Stimulated activated CD8-positive, alpha-beta memory T cell treated with anti-CD3 and anti-CD28 coated beads, Interleukin-7, amount 100 ng/mL, for 1 hour (primary cell): ENCODE measurements at places on chromosomes 2 and 18.

GRCh38 chr2:161915121-161915520 is 158.9 kb downstream of the DPP4 start:
- no peak for DNase-seq

- DNase-seq = no peak
Measured at GRCh38 chr2:147164563-147164962, 680.3 kb upstream of the ACVR2A start.

DNA sequence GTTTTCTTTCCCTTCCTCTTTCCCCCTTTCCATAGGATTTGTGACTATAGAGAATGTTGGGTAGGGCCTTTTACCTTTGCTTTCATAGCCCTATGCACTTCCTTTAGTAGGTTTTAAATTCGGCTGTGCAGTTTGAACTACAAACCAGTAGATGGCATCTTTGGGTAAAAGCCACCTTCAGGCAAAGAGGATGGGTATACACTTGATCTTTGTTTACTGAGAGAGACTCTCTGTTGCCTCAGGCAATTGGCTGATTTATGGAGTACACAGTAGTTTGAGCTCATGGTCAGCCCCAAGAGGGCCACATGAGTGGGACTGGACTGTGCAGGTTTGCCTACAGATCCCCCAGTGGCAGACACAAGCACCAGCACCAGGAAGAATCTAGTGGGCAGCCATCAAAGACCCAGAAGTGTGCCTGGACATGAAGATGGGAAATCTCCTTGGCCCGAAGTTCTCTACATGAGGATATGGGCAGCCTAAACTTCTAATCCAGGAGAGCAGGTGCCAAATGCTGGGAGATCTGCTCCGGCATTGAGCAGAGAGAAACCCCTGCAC is 1304.3 kb upstream of the DDX18 start:
- no peak for DNase-seq

DNA sequence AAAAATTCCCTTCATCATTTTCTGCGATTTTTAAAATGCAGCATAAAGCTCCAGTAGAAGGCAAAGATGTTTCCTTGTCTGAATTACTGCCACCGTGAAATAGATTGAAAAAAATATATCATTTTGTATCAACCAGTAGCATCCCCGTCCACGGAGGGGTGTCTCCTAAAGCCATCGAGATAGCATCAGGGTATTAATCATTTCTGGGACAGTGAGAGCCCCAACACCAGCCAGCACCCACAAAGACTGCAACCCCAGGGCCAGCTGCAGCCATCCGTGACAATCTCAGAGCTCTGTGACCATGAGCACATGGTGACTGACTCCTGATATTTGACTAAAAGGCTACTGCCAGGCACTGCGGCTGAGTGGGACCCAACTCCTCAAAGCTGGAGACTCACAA is 64.1 kb upstream of the SIX3 start:
- DNase-seq = no peak

DNA sequence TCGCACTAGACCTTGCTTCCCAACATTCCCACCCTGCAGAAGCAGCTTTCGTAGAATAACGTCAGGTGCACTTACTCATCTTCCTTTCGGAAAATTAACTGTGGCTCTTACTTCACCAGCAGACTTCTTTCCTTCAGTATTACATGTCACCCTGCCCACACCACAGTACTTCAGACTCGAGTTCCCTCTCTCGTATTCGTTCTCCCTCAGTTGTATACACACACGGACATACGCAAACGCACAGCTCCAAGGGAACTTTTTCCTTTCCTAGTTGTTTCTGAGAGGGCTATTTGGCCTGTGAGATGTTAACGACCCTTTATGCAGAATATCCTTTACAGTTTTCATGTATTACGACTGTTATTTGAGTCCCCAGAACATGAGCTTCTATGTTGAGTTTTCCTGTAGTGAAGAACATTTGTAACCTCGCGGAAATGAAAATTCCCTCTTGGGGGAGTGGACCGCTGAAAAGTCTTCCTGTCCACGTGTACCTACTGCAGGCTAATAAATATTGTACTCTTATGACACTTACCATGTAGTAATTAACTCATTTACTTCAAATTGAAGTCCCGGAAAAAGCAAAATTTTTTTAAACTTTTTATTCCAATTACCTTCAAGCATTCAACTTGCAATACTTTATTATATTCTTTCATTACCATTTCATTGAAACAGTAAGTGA is 908 bp downstream of the ERLEC1 start:
- DNase-seq = no peak

- DNase-seq = no peak
Measured at GRCh38 chr2:21256006-21256405, 132.2 kb downstream of the TDRD15 start.

DNA sequence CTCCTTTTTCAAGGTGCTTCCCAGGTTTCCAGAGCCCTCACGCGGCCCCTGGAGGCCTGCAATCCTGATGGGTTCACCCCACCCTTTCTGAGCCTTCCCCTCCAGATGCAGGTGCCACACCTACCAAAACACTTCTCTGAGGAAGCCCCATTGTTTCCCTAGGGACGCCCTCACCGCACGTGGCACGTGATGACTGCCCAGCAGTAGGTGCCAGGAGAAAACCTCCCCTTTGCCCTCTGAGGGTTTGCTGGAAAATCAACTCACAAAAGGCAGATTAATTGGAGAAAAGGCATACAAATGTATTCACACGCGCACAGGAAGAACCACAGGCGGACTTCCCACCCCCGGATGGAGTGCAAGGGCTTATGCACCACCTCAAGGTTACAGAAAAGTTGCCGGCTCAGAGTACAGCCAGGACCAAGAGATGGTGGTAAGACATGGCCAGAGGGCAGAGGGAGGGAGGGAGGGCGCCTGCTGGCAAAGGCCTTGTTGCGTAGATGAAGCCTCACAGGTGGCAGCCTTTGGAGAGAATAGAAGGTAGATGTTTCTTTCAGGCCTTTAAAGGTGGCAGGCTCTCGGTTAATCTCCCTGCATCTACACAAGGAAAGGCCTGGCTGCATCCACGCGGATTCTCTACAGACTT is 269.4 kb upstream of the RAB6C start:
- DNase-seq = no peak

GRCh38 chr2:124180635-124181034 is 155.5 kb downstream of the CNTNAP5 start:
- DNase-seq = no peak

DNA sequence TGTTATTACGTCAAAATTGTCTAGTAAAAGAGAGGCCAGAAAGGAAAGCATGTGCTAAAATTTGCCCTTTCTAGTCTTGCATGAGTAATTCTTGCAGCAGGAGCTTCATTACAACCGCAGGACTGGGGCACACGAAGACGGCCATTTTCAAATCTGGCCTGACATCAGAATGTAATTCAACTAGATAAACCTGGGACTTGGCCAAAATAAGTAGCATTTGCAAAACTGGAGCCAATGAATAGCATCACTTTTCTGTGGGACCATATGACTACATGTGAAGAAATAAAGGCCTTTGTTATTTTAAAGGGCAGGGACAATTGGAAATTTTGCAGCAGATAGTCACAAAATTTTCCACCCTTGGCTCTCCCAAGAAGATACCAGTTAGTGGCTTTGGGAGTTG is 3.0 kb upstream of the FZD7 start:
- no peak for DNase-seq

DNA sequence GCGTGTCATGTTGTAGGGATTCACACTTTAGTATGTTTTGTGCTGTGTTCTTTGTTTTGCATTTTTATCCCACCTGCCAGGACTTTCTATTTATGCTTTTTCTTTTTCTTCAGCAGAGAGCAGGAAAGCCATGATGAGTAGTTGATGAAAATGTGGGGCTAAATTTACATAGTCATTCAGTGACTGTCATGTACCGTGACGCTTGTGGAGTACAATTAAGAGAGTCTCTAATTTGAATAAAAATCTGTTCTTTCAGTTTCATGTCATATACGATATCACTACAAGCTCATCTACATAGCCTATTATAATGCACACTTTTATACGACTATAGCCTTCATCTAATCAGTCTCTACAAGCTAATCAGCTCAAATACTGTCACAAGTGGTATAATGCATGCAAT is 112.7 kb upstream of the SPATS2L start:
- DNase-seq = no peak

DNA sequence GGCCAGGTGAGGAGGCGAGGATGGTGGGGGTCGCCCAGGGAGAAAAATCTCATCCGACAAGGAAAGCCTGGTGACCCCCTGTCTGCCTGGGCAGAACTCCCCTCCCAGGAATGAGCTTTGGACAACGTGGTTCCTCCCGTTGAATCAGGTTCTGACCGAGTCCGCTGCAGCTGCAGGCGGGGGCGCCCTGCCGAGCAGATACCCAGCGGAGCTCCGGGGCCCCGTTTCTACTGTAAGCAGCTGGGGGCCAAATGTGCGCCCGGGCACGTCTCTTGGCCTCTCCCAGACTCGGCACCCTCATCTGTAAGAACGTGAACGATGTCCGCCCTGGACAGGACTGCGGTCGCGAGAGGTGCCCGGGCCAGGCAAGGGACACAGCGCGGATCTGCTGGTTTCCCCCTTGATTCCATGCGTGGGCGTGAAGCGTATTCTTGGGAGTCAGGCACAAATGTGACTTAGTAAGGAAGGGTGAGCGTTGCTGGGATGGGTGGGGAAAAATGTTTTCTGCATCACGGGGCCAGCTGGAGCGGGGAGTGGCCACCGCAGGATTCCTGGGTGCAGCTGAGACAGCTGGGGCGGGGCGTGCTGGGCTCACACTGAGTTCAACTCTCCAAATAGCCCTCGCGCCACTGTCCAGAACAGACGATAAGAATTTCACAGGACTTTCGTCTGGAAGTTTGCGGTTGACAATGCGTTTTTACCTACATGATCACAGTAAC is 20.2 kb upstream of the TUBB6 start:
- DNase-seq = no peak

GRCh38 chr2:29923110-29923721 is 1.8 kb upstream of the ALK start:
- DNase-seq = no peak

GRCh38 chr2:1641523-1641922 is 102.8 kb downstream of the PXDN start:
- no peak for DNase-seq

GRCh38 chr18:26745288-26746181 is 120.0 kb downstream of the AQP4 start:
- DNase-seq = no peak

- no peak for DNase-seq
Measured at GRCh38 chr2:121427187-121427689, 103.4 kb upstream of the RNU4ATAC start.

DNA sequence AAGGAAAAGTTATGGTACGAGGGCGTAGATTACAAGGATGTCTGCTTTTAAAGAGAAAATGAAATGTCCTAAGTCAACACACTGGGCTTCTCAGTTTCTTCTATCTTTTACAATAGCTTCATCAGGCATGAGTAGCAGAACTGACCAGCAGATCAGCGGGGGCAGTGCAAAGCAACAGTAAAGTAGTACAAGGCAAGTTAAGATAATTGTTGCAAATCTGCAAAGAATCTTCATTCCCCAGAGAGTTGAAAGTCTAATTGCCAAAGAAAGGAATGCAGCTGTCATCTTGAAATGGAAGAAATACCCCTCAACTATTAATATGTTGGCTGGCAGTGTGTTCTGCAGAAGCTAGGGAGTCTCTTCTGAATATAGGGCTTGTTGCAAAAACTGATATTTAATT is 60.2 kb upstream of the SLC39A10 start:
- no peak for DNase-seq

DNA sequence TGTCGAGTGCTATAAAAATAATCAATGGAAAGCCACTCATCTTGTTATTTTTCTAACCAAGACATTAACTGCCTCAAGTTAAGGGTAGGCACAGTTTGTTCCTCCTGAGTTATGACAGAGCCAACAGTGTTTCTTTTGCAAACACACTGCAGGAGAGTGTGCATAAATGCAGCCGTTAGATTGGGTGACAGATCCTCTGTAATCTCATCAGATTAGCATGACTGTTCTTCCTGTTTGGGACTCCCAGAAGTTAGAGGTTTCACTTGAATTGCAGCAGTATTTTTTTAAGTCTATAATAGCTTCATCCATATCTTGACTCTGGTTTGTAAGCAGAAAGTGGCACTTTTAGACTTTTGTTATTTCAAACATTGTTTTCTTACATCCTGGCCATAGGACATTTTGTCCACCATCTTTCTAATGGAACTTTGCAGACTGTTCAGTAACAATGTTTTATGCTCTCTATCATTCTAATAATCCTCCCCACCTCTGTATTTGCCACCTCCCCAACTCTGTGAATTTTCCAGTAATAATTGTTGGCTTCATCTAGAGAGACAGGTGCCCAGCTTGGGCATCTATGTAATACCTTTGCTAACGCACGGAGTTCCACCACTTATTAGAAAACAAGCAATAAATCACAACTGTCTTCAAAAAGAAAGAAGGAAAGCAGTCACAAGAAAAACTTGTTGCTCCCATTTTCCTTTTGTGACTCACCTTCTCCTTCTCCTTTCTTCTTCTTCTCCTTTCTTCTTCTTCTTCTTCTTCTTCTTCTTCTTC is 560.0 kb downstream of the ADCYAP1 start:
- no peak for DNase-seq

DNA sequence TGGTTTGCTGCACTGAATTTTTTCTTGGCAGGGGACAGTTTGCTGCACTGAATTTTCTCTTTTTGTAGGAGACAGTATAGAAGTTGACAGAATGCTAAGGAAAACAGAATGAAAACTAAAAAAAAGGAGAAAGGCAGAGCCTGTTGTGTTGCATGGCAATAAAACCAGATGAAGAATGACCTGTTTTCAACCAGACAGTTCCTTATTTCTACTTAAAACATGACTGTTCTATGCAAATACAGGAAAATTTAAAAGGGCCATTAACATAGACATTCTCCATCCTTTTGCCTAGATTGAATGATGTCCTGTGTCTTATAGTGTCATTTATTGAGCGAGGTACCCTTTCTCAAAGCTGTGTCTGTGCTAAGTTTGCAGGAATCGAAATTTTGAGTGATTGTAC is 33.3 kb downstream of the ABI2 start:
- DNase-seq = no peak

DNA sequence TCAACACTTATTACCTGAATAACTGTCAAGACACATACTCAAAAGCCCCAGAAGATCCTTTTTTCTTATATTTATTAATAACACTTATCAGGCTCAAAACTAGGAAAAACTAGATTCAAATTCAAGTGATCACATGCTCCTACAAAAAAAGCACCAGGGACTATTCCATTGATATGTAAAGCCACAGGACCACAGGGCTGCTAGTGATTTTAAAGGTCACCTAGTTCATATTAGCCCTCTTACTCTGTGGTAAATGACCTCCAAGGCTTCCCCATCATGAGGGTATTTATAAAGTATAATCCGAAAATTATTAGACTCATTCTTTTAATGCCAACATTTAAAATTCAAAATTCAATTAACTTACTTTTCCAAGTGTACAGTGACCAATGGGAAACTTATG is 52.5 kb downstream of the LRPPRC start:
- DNase-seq = no peak

- DNase-seq = no peak
Measured at GRCh38 chr18:66136039-66136438, 385.2 kb downstream of the CDH7 start.

- DNase-seq = no peak
Measured at GRCh38 chr2:238489431-238489830, 62.7 kb downstream of the ASB1 start.

- no peak for DNase-seq
Measured at GRCh38 chr2:44218771-44219170, 50.1 kb downstream of the PPM1B start.
